Hematopoietic multipotent progenitor cell treated with erythropoietin and hydrocortisone succinate and interleukin-3 and kit ligand, for 15 days (in vitro differentiated cells): ENCODE measurements at places on chromosomes 1 and 21.

DNA sequence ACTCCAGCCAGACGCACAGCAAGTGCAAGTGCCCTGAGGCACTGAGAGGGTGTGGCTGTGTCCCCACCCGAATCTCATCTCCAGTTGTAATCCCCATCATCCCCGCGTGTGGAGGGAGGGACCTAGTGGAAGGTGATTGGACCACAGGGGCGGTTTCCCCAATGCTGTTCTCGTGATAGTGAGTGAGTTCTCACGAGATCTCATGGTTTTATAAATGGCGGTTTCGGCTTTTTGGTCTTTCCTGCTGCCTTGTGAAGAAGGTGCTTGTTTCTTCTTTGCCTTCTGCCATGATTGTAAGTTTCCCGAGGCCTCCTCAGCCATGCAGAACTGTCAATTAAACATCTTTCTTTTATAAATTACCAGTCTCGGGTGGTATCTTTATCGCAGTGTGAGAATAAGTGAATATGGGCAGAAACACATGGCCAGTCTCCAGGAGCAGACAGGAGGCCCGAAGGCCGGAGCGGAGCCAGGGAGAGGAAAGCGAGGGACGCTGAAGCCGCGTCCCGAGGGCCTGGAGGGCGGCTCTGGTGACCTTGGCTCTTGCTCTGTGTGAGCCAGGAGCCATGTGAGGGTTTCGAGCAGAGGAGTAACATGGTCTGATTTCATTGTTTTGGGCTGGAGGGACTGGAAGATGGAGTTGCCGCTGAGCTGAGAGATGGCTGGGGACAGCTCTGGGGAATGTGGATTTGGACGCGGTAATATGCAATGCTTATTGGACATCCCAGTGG lies 76.0 kb upstream of the C1orf174 start:
- DNase-seq, result no peak

- no peak for DNase-seq
These were observed 99.2 kb upstream of the TNR start for GRCh38 chr1:175842550-175842949.

GRCh38 chr1:237042892-237043576 lies 1.1 kb downstream of the RYR2 start:
- DNase-seq, result no peak

DNA sequence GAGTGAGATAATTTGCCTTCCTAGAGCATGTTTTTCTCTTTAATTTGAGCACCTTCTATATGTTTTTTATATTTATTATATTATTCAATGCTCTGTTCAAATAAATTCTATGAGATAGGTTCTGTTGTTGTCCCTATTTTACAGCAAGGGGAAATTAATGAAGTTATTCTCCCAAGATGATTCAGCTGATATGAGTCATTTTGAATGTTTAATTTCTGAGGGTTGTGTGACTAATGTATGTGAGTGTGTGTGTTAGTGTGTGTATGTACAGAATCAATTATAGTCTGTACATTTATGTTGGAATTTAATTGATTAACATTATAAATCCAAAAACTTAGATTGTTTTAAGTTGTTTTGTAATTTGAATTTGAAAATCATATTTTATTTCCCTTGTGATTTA lies 1536.7 kb upstream of the B3GALT2 start:
- no peak for DNase-seq

- DNase-seq, result no peak
These were observed 6.7 kb upstream of the WNT2B start for GRCh38 chr1:112501810-112502641.

- DNase-seq, result no peak
These were observed 128.3 kb downstream of the CASZ1 start for GRCh38 chr1:10667861-10668761.

DNA sequence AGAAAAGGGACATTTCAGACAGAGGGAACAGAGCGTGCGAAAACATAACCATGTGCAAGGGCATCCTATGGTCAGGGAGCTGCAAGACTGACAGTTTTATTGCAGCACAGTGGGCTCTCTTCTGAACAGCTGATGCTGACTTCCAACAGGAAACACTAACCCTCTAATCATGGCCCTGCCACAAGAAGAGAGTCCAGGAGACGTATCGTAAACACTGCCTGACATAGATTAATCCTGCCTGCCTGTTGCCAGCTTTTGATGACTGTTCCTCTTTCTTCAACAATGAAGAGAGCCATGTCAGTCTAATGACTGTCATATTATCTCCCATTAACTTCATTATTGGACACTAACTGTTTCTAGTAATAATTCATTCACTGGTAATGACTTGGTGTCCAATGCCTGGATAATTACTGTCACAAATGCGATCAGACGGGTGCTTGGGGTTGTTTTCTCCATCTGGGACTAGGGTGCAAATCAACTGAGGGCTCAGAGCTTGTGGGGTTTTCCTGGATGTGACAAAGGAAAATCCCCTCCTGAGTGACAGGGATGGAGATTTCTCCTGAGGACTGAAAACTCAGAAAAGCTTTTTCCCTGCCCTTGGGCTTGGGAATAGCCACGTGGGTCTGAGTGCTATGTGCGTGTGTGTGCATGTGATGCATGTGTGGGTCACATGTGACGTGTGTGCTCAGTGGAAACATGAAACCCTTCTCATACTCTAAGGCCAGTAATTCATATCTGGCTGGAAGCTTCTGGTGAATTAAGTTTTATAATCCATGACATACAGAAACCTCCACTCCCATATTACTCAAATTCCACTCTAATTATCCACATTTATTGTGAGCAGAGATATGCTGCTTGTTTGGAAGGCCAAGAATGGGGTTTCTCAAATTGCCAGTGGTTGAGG lies 144.0 kb upstream of the PLXNA2 start:
- DNase-seq, result no peak

DNA sequence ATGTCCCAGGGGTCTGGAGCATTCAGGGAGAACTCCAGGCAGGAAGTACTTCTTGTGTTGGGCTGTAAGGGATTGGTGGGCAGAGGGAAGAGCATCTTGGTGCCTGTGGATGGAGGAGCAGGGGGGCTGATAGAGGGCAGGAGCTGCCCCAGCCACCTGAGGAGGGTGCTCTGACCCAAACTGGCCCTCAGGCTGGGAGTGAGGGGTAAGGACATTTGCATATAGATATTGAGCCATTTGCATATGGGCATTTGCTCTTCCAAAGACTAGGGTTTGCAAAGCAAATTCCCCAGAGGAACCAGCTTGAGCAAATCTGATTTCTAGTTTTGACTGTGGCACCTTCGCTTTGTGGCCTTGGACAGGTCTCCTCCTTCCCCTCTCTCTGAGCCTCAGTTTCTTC lies 18.2 kb downstream of the ZNF362 start:
- DNase-seq, result no peak

- no peak for DNase-seq
These were observed 516 bp downstream of the TBX15 start for GRCh38 chr1:118987468-118988185.

DNA sequence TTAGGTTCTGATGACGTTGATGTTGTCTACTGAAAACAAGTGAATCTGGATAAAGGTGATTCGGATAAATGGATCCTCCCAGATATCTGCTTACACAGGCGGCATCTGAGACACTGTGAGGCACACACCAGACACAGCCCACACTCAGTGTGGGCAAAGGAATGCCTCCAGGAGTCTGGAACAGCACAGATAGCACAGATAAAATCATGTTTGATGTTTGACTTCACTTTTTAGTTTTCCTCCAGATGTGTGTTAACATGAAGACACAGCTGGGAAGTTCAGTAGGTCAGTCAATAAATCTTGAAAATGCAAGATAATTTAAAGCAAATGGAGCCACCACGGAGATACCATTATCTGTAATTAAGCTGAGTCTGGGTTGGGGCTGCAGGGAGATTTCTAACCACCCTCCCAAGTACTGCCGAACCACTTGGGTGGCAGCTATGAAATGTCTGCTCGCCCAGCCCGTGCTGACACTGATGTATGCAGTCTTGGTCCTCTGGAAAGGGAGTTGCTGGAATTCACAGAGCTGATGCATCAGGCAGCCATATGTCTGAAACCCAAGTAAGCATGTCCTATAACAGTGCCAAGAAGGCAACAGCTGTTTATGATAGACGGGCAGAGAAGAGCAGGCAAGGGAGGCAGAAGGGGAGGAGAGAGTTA lies 11.7 kb downstream of the CAPN9 start:
- DNase-seq, result no peak

DNA sequence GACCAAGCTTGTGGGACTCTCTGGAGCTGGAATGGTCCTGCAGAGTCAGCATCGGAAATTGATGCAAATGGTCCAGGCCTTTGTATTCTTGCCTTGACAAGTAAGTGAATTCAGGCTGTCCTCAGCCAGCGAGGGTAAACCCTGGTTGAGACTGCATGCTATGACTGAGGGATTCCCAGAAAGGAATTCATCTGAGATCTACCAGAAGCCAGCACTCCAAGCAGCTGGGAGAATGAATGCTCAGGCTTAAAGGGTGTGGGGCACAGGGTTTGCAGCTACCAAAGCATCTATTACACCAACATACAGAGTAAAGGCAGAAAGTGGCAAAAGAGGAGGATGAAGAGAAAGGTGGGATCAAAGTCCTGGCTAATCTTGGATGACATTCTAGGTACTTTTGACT lies 257.0 kb upstream of the LYPLAL1 start:
- DNase-seq, result no peak

DNA sequence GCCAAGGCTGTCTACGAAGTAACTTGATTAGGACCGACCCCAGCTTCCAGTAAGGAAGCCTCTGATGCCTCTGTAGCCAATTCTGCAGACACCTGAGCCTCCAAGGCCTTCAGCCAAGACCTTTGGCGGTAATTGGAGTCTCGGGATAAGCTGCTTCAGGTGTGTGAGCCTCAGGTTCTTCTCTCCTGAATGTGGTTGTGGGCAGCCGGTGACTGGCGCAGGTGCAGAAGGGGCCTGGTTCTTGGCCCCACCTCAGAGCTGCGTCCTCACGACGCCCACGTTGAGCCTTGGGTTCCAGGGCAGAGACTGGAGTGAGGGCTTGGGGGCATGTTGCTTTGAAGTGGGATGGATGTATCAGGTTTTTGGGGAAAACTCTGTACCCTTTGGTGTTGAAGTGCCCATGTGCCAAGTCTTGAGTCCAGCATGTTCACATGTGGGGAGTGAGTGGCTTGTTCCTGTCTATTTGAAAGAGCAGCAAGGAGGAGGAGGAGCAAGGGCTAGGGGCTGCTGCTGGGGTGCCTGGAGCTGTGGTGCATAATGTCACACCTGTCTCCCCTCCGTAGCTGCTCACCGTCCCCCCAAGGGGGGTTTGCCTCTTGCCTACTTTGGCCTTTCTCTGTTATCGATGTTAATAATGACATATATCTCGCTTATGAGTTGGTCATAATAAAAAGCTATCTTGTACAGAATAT lies 1.4 kb downstream of the PSEN2 start:
- DNase-seq, result no peak

GRCh38 chr1:235295902-235296350 lies 32.1 kb downstream of the ARID4B start:
- no peak for DNase-seq

- DNase-seq, result no peak
These were observed 163.8 kb downstream of the CHRM3 start for GRCh38 chr1:239550178-239550577.

- DNase-seq, result no peak
These were observed 425.4 kb downstream of the ADGRL2 start for GRCh38 chr1:82226186-82226505.

DNA sequence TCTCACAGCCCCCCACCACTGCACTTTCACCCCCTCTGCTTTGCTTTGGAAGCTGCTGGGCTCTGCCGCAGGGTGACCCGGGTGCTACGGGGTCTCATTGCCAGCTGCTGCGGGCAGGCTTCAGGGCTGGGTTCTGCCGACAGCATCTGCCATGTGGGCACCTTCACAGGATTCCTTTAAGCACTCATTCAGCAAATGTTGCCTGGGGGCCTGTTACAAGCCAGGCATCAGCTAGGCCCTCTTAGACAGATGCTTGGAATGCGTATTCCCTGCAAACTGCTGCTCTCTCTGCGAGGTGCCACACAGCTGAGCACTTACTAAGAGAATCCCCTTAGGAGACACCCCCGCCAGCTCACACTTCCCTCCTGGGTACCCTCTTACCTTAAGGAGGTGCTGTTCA lies 29.2 kb downstream of the COL16A1 start:
- DNase-seq, result no peak

- no peak for DNase-seq
These were observed 1.8 kb downstream of the LAMB3 start for GRCh38 chr1:209650454-209650853.

DNA sequence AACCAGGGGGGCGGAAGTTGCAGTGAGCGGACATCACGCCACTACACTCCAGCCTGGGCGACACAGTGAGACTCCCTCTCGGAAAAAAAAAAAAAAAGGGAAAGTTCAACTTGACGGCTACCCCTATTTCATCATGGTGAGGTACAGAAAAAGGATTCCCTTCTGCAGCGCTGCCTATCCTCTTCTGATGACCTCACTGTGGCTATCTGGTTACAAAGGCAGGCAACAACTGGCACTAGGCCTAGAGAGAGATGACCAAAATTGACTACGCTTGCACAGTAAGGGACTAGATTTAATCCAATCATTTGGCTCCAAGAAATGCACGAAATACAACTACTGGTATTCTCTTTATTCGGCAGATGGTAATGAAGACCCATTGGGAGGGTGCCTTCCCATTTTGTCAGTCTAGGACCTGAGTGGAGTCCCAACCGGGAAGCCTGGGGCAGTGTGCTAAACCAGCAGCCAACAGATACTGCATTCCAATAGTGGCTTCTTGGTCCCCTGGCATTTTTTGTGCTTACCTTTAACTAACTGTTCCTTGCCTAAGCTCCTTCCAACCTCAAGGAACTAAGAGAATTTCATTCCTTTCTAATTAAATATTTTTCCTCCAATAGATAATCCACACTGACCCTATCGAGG lies 36.6 kb downstream of the ITPKB start:
- peak; percentile 41 for DNase-seq
